ENCODE measurements at places on chromosomes 5 and 9.

DNA sequence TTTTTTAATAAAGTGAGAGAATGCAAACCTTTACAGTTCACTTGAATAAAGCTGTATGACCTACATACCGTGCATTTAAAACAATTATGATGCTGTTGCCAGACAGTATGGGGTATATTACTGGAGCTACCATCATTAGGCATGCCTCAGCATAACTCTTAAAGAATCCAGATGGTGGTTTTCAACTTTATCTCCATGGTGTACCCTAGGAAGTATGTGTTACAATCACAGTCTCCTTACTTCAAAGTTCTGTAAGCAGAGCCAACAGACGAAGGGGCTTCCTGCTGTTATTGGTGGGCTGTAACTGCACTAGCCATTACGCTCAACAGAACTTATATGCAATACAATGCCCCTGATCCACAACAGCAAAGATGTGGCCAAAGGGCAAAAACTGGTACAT is 803.3 kb downstream of the DTWD2 start:
- no peak for DNase-seq

- no peak for DNase-seq
These were observed 3.6 kb downstream of the PTRH1 start for GRCh38 chr9:127711831-127712274.

GRCh38 chr5:147854331-147854730 is 22.9 kb upstream of the SPINK1 start:
- no peak for DNase-seq

GRCh38 chr9:5846501-5846921 is 13.6 kb upstream of the ERMP1 start:
- DNase-seq: no peak

DNA sequence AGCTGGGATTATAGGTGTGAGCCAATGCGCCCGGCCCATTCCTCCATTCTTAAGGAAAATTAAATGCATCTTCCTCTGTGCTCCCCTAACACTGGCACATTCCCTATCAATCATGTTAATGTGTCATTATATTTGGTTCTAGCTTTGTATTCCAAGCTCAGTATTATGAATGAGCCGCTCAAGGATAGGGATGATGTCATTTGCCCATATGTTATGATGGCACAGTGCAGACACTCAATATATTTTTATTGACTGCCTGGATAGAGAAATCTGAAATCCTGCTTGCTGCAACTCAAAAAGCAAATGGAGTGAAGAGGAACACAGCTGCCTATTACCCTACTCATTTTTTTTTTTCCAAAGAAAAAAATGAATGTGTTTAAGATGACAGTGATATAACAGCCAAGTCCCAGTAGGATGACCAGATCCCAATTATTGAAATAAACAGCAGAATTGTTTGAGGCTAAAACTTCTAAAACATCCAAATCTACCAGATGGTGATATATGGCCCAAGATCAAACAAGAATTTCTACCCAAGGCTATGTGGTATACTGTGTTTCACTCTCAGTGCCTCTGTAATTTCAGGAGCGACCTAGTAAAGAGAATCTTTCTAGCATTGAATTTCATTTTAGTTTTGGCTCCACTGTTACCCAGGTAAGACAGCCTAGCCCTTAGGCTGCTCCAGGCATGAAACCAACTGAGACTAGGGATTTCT is 16.3 kb downstream of the SUSD1 start:
- DNase-seq: no peak

DNA sequence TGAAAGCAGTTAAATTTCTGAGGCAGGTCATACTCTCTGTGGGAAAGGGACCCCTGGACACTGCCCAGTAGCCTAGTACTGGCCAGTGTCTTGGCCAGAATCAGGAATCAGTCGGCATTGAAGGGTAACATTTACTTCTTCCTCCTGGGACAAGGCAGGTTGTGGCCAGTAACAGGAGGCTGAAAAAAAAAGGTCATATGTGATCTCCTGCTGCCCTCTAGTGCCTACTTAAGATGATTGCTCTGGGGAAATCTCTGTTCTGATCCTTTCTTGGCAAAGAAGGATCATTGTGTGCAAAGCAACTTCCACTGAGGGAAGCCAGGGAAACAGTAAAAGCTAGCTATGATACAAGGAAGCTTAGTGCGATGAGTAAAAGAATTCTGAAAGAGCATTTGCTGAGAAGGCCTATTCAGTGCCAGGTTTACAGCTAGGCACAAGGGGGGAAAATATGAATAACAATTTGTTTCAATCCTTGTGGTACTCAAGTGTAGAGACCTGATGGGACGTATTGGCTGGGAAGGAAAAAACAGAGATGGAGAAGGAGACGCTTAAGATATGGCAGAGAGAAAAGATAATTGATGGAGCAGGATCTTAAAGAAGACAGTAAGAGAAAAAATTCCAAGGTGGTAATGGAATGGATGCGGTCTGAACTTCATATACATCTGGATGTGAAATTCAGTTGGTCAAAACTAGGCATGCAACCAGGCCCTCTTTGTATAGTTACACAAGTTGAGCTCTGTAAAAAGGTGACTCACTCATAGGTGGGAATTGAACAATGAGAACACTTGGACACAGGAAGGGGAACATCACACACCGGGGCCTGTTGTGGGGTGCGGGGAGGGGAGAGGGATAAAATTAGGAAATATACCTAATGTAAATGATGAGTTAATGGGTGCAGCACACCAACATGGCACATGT is 25.8 kb upstream of the TRIM32 start:
- DNase-seq: no peak

GRCh38 chr9:131762356-131762932 is 22.6 kb upstream of the RAPGEF1 start:
- DNase-seq: peak; percentile 59

GRCh38 chr9:30075451-30076199 is 2308.8 kb upstream of the ACO1 start:
- peak; percentile 7 for DNase-seq

DNA sequence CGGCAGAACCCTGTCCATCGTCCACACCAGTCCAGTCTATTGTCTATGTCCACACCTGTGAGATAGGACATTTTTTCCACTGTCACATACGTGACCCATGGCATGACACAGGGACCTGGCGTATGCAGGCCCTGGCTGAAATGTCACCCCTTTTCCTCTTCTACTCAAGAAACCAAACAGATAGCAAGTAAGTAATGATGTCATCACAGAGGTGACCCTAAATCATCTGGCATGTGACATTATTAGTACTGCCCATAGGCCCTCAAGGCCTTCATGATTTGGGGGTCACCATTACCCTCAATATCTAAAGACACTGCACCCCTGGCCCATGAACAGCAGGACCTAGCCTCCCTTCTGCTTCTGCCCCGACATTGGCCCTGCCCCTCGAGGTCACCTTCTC is 88.3 kb downstream of the LHX2 start:
- DNase-seq: no peak

Data from stimulated activated CD8-positive, alpha-beta memory T cell treated with anti-CD3 and anti-CD28 coated beads, Interleukin-15, amount 100 ng/mL, for 48 hours (primary cell).